OCI-LY7 (cell line): ENCODE measurements at places on chromosomes 6 and 20.

DNA sequence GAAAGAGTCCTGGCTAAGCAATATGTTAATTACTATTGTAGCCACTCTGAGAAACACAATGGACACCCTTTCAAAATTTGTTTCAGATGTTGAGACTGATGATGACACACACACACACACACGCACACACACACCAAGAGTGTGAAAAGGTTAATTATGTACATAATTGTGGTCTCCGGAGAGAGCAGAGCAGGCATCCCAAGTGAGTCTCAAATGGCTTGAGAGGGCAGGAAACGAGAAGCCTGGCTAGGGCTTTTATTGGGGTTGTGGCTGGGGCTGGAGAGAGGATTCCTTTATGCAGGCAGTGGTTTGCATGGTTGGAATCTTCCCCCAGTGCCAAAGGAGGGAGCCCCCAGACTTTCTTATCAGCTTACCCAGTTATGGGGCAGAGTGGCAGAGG is 38.2 kb upstream of the NKX2-4 start:
- DNase-seq: no peak

- DNase-seq: no peak
Measured at GRCh38 chr6:39681674-39682121, 43.5 kb downstream of the KIF6 start.

GRCh38 chr6:50791900-50792508 is 26.7 kb upstream of the TFAP2B start:
- peak; percentile 54 for DNase-seq

- DNase-seq: no peak
Measured at GRCh38 chr6:129709196-129709768, 695 bp downstream of the ARHGAP18 start.

DNA sequence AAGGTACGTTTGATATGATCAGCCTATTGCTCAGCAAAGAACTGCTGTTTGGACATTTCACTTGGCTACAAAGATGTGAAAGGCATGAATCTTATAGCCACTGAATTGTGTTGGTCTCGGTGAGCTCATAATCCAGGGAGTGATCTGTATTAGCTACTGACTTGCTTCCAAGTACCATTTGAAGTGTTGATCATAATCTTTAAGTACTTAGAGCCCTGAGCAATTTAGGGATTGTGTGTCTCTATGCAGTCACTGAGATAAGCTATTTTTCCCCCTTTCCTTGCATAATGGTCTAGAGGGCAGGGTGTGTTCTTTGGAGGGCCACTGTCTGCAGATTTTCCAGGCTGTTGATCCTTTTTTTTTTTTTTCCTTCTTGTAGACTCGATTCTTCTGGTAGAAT is 393.6 kb downstream of the ESR1 start:
- DNase-seq: no peak

DNA sequence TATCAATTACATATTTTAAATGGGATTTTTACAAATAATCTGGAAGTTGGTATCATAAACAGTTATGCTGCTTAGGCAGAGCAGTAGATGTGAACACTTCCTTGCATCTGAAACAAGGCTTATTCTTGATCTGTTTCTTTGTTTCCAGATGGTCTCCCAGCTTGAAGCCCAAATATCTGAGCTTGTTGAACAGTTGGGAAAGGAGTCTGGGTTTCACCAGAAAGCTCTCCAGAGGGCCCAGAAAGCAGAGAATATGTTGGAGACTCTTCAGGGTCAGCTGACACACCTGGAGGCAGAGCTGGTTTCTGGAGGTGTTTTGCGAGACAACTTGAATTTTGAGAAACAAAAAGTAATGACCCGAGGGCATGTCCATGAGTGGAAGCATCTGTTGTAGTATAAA is 91.9 kb downstream of the CCDC170 start:
- no peak for DNase-seq

- no peak for DNase-seq
Measured at GRCh38 chr20:61106438-61106837, 145.6 kb upstream of the CDH4 start.

- peak; percentile 94 for DNase-seq
Measured at GRCh38 chr6:87756858-87757257, 54.8 kb upstream of the AKIRIN2 start.

DNA sequence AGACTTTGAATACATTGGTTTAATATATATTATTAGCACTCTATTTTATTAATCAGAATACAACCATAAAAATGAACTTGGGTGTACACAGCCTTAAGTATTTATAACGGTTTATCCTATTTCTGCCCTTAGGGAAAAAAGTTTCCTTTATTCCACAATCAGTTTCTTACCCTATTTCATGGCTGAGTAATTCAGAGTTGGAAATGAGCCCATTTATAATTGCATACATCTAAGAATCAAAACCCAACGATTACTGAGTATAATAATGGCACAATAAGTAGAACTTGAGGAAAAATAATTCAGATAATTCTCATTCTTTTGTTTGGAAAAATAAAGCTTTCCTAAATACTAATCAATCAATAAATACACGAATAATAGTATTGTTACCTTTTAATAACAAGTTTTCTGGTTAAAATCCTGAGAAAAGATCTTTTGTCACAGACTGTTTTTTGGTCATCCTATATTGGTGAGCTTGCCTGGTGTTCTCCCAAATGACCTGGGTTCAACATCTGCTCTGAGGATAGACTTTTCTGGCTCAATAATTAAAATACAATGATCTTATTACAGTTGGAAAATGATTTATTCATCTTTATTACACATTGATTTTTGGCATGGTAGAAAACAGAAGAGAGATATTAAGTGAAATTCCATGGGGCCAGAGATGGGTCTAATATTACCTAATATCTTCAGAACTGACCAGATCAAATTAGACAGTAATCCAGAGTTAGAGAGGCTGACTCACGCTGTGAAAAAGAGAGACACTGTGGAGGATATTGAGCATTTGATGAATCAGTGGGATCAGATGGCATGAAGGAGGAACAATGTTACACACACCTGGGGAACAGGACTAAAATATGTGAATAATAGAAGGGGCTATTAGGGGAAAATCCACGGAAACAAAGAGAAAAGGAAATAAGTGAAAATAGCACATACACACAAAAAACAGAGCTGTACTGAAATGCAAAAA is 162.1 kb upstream of the TBX18 start:
- DNase-seq: no peak

GRCh38 chr6:9834233-9834632 is 580.6 kb downstream of the TFAP2A start:
- no peak for DNase-seq

DNA sequence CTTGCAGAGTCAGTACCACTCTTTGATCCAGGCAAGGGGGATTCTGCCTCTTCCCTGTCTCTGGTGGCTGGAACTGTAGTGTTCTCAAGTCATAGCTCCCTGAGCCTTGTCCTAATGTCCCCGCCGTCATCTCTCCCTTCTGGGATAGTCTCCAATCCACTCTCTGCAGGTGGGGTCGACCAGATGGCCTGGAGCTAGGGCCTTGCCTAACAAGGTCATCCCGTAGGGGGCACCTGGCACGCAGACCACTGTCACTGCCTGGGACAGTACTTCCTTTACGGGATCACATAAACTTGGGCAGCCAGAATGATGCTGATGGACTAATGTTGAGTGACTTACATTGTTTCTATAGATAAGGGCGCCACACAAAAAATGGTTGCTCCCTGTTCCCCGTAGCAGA is 118.9 kb upstream of the SLC22A23 start:
- no peak for DNase-seq

DNA sequence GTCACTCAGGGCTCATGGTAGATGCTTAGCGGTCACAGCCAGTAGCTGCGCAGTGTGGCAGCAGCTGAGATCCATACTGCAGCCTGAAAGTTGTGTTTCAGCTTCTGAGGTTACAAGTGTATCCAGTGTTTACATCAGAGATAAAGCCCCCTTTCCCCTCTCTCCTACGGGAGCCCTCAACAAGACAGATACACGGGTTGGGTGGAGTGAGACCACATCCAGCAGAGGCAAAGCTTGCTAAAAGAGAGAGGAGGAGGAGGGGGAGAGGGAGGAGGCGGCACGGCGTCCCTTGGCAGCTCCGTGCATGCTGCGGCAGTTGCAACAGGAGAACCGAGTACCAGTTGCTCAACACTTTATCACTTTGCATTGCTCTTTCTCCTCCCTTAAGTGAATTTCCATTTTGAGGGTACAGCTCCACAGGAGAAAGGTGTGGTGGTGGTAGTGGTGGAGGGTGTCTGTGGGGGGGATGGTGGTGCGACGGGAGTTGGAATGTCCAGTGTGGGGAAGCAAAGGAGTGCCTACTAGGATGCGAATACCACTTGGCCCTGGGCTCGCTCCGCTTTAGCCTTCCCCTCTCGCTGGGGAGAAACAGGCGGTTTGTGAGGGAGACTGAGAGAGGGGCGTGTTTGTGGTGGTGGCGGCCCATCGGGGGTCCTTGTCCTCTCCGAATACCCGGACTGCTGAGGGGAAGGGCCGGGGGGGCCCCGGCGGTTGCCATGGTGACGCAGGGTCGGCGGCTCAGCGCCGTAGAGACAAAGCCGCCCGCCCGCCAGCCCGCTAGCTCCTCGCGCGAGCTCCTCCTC is 405 bp upstream of the RNF182 start:
- no peak for DNase-seq

DNA sequence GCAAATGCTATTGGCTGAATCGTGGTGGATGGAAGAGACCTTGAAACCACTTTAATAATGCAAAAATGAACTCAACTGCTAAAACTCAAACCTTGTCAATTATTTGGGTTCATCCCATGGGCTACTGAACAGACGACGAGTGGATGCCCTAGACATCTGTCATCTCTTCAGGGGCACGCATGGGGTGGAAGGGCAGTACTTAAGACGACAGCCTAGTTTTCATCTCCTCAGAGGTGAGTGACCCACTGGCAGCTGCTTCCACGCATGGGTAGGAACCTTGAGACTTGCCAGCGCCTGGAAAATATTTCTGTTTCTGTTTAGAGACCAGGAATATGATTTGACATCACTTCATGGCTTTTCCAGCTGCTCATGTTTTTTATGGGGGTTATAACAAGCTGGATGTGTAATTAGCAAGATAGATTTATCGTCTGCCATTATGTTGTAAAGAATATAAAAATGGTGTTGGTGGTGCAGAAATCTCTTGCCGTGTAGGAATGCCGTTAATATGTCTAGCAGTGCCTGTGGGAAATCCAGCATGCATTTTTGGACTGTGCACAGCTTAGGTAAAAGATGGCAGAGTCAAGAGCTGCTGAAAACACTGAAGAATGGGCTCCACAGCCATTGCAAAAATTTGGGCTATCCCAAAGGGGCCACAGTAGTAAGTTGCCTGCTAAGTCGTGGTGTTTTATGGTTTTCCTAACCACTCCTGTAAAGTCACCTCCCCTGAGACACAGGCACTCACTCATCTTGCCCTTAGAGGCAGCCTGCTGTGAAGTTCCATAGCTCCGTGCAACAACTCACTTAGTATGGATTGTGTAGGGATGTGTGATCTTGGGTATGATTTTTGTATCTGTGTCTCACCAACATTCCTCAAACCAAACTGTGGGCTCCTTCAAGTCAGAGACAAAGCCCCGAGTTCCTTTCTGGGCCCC is 203.3 kb downstream of the EYA2 start:
- DNase-seq: no peak

GRCh38 chr20:50569864-50570836 is 60.0 kb downstream of the PTPN1 start:
- DNase-seq: peak; percentile 38

- DNase-seq: no peak
Measured at GRCh38 chr20:18705490-18705889, 108.1 kb upstream of the SCP2D1 start.
